ENCODE measurements at places on chromosomes 1 and 21.

GRCh38 chr1:22317231-22317919 is 134.3 kb upstream of the ZBTB40 start:
- DNase-seq, result no peak

DNA sequence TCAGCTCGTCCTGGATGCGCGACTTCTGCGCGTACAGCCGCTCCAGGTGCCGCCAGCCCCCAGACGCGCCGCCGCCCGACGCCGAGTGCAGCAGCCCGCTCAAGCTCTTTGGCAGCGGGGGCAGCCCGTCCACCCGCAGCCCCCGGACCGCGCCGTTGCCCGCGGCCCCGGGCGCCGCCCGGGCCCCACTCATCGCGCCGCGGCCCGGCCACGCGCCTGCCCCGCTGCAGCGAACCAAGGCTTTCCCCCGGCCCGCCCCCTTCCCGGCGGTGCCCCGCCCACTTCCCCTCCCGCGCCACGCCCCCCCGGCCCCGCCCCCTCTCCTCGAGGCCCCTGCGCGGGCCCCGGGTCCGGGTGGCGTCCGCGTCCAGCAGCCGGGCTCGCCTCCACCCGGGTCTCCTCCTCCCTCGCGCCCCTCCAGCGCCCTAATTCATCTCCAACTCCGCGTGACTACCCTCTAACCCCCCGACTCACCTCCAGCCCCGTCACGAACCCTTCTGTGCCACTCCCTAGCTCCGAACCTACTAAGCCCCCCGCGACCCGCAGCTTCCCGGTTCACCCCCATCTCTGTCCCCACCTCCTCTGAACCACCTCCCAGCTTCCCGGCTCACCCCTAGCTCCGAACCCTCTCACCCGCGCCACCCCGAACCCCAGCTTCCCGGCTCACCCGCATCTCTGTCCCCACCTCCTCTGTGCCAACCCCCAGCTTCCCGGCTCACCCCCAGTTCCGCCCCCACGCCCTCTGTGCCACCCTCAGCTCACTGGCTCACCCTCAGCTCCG is at the start of gene FAM89A:
TSS of gene FAM89A (minus strand) at position 236 of the 781 bp plus-strand sequence. CDS start at position 193, 43 bp downstream.
- peak; percentile 64 for DNase-seq

DNA sequence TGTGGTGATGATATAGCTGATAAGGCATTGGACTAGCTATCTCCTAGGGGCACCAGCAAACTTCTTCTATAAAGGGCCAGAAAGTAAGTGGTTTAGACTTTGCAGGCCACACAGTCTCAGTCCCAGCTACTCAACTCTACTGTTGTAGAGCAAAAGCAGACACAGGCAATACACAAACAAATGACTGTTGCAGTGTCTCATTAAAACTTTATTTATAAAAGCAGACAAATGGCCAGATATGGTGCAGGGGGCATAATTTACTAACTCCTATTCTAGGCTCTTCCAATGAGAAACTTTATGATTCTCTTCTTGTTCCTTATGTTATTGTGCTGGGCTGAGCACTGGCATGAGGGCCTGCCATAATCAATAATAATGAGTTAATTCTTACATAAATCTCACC is 176.8 kb upstream of the POU3F1 start:
- no peak for DNase-seq

GRCh38 chr1:240559781-240560180 is 52.2 kb downstream of the GREM2 start:
- no peak for DNase-seq

- no peak for DNase-seq
These were observed 60.6 kb upstream of the AKT3 start for GRCh38 chr1:243910607-243911006.

DNA sequence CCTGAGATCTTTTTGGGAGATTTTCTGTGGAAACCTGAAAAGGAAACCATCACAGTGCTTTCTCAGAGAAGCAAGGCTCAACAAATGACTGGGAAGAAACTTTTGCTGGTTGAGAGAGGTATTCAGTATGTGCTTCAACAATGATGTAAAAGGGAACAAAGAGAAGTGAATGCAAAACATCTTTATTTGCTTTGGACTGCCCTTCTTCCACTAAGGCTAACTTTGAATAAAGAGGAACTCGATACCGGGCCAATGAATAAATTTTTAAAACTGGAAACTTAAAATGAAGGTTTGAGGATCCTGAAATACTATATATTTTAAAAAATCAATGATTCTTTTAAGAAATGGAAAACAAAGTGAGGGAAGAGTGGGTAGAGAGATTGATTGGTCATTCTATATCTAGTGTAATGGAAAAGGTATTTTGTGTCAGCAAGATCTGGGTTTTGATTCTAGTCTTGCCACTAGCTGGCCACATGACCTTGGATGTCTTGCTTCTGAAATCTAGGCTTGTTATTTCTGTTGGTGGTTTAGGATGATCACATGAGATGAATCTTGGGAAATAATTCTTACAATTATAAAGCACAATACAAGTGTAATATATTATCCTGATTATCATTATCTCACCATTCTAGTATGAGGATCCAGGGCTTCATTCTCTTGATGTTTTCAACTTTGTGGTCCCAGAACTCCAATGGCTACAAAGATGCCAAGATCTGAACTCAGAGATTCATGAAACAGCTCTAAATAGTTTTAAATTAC is 34.6 kb upstream of the APOBEC4 start:
- no peak for DNase-seq

DNA sequence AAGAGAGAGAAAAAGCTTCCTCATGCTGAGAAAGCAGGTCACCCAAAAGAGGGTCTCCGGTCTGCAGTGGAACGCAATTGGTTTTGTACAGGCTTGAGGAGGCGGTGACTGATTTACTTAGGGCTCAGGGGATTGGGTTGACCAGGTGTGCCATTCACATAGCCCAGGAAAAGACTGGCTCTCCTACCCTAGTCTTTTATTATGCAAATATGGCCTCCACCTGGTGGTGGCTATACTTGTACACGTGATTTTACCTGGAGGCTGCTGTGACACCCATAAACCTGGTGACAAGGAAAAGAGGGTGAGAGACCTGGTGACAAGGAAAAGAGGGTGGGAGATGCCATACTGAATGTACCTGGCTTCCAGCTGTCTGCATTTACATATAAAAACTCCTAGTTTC is 49.9 kb downstream of the DNTTIP2 start:
- DNase-seq, result no peak

GRCh38 chr1:94542088-94542870 is 720 bp upstream of the F3 start:
- DNase-seq, result no peak

DNA sequence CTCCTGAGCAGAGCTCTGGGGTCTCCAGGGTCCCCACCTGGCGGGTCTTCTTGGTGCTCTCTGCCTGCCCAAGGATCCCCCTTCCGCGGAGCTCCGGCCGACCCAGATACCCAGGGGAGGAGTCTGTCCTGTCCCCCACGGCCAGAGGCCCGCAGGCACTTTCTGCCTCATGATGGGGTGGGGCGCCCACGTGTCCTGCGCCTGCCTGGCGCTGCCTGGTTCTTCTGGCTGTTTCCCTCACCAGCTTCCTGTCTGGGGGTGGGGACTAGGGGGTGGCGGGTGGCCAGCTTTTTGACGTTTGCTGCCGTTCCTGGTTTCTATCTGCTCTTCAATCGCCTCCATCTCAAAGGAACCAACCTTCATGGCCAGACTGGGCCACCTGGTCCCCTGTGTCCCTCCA is 313.3 kb upstream of the VAMP3 start:
- no peak for DNase-seq

DNA sequence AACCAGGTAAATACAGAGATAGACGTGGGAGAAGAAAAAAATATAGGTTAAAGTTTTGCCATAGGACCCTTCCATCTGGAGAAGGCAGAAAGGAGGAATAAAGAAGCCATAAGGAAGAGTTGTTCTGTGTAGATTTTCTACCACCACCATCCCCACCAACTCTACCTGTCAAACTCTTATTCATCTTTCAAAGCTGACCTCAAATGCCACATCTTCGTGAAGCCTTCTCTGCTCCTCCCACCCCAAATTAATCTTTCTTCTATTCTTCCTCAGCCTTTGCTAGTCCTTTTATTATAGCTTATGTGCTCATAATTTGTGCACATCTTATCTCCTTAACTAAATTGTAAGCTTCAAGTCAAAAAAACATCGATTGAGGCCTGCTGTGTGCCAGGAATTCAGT is 1.3 kb upstream of the NECTIN4 start:
- DNase-seq, result no peak

- no peak for DNase-seq
These were observed 38.4 kb downstream of the LEPR start for GRCh38 chr1:65458730-65459396.

DNA sequence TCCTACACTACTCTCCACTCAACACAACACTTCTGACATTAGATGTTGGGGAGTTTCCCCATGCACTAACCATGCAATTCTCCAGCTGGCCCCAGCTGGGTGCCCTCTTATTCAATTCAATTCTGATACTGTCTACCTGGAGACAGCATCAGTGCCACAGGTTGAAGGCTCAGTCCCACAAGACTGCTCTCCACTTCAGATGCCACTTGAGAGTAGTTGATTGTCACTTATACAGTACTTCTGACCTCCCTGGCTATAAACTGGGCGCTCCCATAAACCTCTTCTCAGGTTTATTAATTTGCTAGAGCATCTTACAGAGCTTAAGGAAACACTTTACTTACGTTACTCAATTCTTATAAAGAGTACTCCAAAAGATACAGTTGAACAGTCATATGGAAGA is 442.3 kb downstream of the LRRIQ3 start:
- no peak for DNase-seq

DNA sequence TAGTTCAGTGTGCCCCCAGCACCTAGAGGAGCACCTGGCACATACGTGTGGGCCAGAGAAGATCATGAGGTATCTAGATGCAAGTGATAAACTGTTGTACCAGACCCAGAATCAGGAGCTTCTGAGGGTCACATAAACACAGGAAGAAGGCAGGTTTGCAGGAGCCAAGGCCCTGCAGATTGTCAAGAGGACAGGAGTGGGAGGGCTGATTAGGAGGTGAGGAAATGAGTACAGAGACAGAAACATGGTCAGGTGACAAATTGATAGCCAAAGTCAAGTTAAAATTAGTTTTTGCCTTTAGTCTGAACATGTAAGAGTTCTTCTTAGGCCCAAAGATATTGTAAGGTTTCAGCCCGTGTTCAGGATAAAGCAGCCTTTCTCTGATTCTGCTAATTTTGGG is 14.0 kb upstream of the TRAF3IP3 start:
- DNase-seq, result no peak

DNA sequence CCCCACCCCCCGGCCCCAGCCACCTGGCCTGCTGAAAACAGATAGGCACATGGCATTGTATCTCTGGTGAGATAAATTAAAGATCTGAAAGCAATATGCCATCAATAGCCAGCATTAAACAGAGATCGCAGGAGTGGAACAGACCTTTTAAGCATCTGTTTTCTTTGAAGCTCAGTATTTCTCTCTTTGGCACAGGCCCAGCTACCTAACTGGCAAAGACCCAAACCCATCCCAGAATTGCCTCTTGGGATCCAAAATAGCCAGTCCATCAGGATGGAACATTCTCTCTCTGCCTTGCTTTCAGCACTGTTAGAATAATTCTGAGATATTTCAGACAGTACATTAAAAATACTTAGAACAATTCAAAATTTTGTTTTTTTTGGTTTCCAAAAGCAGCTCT is 46.0 kb downstream of the KCNJ6 start:
- no peak for DNase-seq
